ENCODE measurements at places on chromosomes 16 and 17. TPM values are rescaled to one million over a fixed set of nuclear protein-coding genes. Genes with fewer than 3 reads are reported as not detected.

Gene KRTAP2-1
- total RNA-seq: not detected

Gene NDRG4
- total RNA-seq: 37.5 TPM

Gene SLC2A4
- 2.0 TPM for total RNA-seq

Gene GINS2
- total RNA-seq: 20.9 TPM

Gene C17orf107
- total RNA-seq: 3.6 TPM

Gene ACE
- total RNA-seq: 6.4 TPM

Gene NEUROD2
- total RNA-seq: not detected

Gene METTL22
- total RNA-seq: 56.5 TPM

Gene C16orf89
- not detected for total RNA-seq

Gene NPIPB9
- total RNA-seq: 3.4 TPM

Gene MRC2
- 6.3 TPM for total RNA-seq

Gene TMEM88
- total RNA-seq: 11.3 TPM

Gene PMM2
- total RNA-seq: 30.3 TPM

Gene CCDC154
- total RNA-seq: 5.7 TPM

Gene CACNG1
- 0.22 TPM for total RNA-seq

Gene MAP2K4
- 62.0 TPM for total RNA-seq

Gene CRYBA1
- not detected for total RNA-seq

Gene AOC3
- total RNA-seq: 1.2 TPM

Gene SUZ12
- 38.3 TPM for total RNA-seq

Gene PRSS33
- total RNA-seq: 0.27 TPM

Gene TEDC2
- 32.2 TPM for total RNA-seq

Gene C1QTNF8
- total RNA-seq: not detected

Gene NEK8
- total RNA-seq: 16.8 TPM

Gene C17orf78
- not detected for total RNA-seq

Gene FBXO47
- not detected for total RNA-seq

Gene C17orf50
- not detected for total RNA-seq

Gene SEPTIN1
- 2.3 TPM for total RNA-seq

Gene TERB1
- total RNA-seq: 0.29 TPM

Gene SLC16A11
- total RNA-seq: 1.4 TPM

Gene KRTAP2-2
- total RNA-seq: not detected

Gene KRT20
- not detected for total RNA-seq

Gene MAP2K3
- total RNA-seq: 24.7 TPM

Gene LGALS9B
- total RNA-seq: not detected

Gene MYH1
- total RNA-seq: not detected

Gene ARHGAP23
- 2.9 TPM for total RNA-seq

Gene KRTAP9-8
- total RNA-seq: not detected

Gene KRT14
- not detected for total RNA-seq

Gene GAST
- total RNA-seq: 32.0 TPM

Gene UNC13D
- total RNA-seq: 2.7 TPM

Gene CDR2L
- total RNA-seq: 17.2 TPM

All from progenitor cell of endocrine pancreas (in vitro differentiated cells).